GM23248 (cell line): ENCODE measurements at places on chromosomes 16 and 17. TPM values are rescaled to one million over a fixed set of nuclear protein-coding genes. Genes with fewer than 3 reads are reported as not detected.
A peak's percentile ranks its signal among the peaks of the same experiment; 100 is the strongest.

The IKZF3 gene
- total RNA-seq = not detected in 2 replicates

- DNase-seq = no peak
Observed at GRCh38 chr17:13592427-13592826, 9.3 kb downstream of the HS3ST3A1 start.

DNA sequence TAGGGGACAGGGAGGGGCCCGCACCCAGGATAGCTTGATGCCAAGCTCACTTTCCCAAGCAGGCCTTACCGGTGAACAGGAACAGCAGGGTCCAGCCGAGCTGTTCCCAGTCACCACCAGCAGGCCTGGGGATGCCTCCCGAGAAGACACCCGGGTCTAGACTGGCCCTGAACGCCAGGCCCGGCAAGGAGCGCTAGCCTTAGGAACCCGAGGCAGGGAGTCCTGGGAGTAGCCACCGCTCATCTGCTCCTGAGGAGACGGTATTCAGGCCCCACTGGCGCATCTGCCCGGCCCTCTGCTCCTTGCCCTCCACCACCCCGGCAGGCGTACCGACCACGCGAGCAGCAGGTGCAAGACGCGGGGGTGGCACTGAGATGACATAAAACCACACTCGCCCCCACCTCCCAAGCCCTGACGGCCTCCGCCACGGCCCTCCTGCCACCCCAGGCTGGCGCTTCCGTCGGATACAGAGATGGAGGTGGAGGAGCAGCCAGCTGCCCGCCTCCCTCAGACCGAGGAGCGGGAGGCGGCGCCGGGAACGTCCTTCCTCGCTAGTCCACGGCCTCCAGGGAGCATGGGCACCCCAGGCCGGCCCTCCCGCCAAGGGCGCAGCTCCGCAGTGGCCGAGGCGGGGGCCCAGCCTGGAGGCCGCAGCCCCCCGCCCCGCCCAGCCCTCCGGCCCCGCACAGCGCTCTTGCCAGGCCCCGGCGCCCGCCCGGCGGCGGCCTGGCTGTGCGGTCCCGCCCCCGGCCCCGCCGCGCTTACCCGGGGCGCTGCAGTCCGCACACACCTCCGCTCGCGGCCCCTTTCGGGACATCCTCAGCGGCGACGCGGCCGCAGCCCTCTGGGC, 661 bp downstream of the GIT1 start:
- DNase-seq = peak; percentile 69

- DNase-seq = no peak
Observed at GRCh38 chr16:73306901-73307413, 259.0 kb upstream of the ZFHX3 start.

DNA sequence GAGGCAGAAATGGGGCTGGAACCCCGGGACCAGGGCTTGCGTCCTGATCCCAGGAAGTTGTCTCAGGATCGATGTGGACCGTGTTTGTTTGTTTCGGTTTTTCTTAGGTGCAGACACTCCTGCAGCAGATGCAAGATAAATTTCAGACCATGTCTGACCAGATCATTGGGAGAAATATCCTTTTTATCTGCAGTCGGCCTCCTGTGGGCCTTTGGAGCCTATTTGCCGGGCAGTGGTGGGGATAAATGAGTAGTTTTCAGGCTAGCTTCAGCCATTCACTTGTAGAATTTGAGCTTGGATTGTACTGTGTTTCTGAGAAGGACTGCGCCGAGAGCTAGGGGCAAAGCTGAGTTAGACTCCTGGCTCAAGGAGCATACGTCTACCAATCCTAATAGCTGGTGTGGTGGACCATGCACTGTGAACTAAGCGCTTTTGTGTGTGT, 816 bp downstream of the HSBP1 start:
- peak; percentile 31 for DNase-seq

DNA sequence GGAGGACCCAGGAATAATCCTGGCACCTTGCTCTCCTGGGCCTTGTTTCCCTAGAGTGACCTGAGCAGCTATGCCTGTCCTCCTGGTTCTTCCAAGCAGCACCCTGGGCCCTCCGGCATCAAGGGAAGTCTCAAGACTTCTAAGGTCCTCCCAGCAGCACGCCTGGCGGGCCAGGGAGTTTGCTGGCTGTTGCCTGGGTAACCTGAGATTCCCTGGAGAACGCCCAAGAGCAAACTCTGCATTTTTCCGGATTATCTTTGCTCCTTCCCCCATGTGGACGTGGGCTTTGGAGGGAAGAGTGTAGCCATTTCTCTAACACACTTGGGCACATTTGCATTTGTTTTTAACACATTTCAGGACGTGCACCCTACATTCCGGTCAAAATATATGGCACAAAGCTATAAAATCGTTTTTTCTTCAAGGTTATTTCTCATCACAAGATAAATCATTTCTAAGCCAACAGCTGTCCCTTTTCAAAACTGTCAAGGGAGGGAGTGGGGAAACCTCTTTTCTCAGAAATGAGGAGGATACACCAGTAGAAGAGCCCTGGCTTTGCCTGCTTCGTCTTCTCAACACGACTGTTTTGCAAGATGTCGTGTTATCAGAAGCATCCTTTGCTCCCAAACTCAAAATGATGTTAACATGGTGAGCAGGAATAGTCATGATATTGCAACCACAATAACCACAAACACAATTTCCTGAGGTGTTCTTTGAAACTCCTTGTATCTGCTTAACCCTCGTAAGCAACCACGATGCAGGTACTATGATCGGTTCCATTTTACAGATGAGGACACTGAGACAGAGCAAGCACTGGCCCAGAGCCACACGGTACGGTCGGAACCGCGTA, 116.5 kb downstream of the ADCY9 start:
- peak; percentile 84 for DNase-seq
